ENCODE measurements at places on chromosomes 6 and 20.

- DNase-seq: no peak
These were observed 454.7 kb downstream of the TFAP2B start for GRCh38 chr6:51273228-51273961.

GRCh38 chr6:128572294-128572693 lies 51.9 kb upstream of the PTPRK start:
- no peak for DNase-seq

GRCh38 chr6:158892266-158892665 lies 73.1 kb upstream of the EZR start:
- no peak for DNase-seq

DNA sequence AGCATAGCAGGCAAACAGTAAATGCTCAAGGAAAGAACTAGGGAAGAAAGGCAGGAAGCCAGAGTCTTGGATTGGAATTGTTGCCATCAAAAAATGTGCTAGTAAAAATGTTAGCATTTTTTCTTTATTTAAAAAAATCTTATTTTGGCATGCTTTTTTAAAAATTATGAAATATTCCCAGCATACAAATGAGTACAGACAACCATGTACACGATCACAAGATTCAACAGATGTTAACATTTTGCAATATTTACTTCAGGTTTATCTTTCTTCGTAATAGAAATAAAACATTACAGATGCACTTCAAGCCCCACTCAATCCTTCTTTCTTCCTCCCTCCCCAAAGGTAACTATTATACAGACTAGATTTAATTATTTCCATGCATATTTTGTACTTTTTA lies 27.4 kb upstream of the NOP56 start:
- no peak for DNase-seq

DNA sequence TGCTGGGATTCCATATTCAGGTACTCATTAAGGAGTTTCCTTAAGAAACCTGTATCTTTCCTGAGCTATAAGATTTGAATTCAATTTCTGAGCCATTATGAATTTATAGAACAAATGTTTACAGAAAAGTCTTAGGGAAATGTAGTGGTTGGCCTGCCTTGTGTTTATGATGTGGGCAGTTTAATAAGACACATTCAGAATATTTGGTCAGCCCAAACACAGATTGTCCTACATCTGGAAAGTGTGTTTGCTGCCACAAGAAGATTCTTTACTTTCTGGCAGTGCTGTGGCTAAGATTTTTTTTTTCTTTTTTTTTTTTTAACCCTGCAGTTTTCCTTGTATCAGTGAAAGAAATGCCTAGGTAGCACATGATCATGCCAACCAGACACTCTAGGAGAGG lies 15.2 kb downstream of the TBX18 start:
- DNase-seq: no peak

GRCh38 chr6:165769884-165770283 lies 106.8 kb upstream of the PDE10A start:
- no peak for DNase-seq

- DNase-seq: no peak
These were observed 35.8 kb upstream of the BHLHE23 start for GRCh38 chr20:63042448-63043071.

DNA sequence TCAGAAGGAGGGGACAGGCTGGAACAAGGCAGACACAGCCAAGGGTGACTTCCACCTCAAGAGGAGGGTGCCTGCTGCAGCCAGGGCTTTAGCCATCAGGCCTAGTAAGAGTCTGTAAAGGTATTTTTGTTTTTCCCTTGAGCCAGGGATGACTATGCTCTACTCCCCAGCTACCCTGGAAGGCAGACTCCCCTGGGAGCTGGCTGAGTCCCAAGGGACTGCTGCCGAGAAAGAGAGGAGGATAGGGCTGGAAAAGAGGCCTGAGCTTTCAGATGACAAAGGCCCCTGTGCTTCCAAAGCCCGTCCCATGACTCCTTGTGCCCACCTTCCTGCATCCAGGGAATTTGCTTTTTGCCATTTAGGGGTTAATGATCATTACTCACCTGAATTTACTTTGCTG lies 14.0 kb upstream of the GSTA4 start:
- DNase-seq: no peak

DNA sequence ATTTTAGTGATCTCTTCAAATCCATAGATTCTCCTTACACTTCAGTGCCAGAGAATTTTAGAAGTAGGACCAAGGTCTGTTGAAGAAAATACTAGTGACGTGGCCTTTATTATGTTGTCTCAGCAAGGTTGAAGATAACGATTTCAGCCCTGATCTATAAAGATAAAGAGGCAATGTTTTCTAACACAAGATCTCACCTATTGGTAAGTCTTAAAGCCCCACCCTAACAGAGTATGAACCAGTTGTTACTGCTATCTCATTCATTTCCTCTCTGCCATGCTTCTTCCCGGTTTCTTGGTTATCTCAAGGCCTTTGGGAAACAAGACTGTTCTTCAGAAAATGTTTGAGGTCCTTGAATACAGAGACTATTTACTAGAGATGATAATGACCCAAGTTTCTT lies 53.1 kb downstream of the KIAA0408 start:
- DNase-seq: no peak

GRCh38 chr6:26358511-26358981 lies 6.5 kb upstream of the BTN3A2 start:
- DNase-seq: no peak

GRCh38 chr6:3759646-3760232 lies 8.2 kb upstream of the PXDC1 start:
- DNase-seq: no peak

DNA sequence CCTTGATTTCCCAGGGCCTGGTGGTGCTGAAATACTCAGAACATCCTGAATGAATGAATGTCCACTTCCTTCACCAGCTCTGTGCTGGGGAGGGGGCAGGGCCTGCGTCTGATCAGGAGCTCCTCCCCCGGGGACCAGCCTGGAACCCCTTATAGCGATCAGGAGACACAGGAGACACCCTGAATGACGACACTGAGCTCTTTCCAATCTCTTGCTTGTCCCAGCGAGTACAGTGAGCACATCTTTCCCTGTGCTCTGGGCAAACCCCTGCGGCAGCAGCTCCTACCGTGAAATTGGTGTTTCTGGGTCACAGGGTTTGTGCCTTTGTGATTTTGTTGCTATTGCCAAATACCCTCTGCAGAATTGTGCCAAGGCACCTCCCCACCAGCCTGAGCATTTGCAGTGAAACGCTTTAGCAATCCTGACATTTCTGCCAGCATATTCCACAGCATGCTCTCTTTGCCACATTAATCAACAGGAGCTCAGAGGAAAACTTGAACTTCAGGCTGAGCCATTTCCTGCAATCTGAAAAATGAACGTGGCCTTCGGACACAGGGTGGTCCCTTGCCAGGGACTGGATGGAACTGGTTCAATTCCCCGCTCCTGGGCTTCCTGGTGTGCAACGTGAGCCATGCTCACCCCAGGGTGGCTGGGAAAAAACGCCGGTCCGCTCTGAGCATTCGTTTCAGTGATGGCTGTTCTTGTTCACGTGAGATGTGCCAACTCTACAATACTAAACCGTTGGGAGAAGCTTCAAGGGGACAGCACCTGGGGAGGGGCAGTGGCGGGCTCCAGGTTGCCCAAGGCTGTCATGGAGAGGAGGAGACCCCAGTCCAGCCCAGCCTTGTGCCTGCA lies 23.1 kb upstream of the MRGBP start:
- no peak for DNase-seq

DNA sequence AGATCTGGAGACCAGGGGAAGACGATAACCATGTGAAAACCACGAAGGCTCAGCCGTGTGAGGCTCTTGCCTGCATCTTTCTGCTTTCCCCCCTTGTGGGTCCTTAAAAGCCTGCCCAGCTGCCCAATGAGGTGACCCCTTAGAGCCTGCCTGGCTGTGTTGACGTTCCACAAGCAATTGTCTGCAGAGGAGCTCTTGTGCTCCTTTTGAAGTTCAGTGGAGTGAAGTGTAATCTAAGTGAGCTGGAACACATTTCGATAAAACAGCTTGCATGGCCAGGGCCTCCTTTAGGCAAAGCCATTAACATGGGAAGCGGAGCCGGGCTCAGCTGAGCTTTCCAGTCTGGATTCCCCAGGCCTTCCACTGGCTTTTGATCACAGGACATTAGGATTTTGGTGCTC lies 27.3 kb upstream of the TCP11 start:
- DNase-seq: no peak

- DNase-seq: no peak
These were observed 50.1 kb downstream of the SDHAF4 start for GRCh38 chr6:70616728-70617260.

DNA sequence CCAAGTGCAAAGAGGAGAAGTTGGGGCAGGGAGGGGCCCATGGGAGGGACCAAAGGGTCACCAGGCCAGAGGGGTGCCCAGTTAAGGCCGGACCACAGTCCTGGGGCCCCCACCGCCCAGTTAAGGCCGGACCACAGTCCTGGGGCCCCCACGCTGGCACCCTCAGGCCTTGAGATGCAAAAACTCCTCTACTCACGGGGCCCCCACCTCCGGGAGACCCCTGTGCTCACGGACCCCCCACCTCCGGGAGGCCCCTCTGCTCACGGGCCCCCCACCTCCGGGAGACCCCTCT lies 16.9 kb downstream of the KCNQ2 start:
- DNase-seq: no peak

- DNase-seq: no peak
These were observed 44.2 kb upstream of the NR2E1 start for GRCh38 chr6:108121612-108122011.

- DNase-seq: no peak
These were observed 523 bp downstream of the TMEM30A start for GRCh38 chr6:75283907-75284631.

- no peak for DNase-seq
These were observed 158.4 kb downstream of the ZDHHC14 start for GRCh38 chr6:157539421-157539822.

GRCh38 chr6:90485635-90486277 lies 101.1 kb downstream of the MAP3K7 start:
- DNase-seq: no peak

DNA sequence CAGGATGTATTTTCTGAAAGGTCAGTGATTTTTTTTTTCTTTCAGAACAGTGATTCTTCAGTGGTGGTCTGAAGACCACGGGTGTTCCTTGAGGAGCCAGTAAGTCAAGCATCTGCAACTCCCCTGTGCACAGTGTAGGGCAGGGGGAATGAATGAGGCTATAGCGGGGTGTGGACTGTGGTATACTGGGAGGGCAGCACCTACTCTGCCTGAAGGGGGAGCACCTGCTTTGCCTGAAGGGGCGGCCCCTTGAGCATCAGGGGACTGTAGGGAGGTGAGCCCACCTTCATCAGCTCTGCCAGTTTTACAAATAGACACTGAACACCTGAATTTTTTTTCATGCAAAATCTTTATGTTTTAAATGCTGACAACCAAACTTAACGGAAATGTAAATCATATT lies 77.5 kb upstream of the RIPOR2 start:
- no peak for DNase-seq

DNA sequence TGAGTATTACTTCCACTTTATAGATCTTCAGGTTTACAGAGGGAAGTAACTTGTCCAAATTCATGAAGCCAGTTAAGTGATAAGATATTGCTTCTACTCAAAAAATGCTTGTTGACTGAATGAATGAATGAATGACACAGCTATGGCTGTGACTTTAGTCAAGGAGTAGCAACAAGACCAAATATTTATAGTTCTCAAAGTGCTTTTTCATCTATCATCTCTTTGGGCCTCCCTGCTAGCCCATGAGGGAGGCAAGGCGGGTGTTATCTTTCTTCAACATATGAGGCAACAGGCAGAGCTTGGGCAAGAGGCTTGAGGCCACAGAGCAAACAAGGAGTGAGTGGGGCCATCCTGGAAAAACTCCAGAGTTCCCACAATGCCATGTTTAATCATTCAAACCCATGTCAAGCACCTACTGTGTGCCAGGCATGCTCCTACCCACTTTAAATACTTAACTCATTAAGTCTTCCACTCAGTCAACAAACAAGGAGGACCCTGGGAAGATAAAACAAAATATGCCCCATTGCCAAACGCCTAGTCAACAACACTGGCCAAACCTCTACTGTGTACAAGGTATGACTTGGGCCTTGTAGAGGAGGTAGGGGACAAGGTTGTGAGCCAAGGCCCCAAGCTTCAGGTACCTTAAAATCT lies 15.9 kb downstream of the BCL2L1 start:
- no peak for DNase-seq

DNA sequence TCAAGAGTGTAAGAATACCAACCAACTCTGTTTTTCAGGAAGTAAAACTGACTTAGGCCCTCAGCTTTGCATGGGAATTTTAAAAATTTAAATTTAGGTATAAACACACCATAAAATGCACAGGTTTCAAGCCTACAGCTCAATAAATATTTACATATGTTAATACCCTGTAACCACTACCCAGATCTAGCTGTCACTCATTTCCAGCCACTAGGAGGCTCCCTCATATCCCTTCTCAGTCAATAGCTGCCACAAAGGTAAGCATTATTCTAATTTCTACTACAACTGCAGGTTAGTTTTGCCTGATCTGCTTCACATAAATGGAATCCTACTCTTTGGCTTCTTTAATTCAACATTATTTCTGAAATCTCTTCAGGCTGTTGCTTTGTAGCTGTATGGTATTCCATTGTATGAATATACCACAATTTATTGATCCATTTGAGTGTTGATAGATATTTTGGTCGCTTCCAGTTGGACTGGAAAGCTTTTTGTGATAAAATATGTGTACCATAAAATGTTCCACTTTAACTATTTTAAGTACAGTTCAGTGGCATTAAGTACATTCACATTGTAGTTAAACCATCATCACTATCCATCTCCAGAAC lies 32.5 kb upstream of the MEI4 start:
- no peak for DNase-seq

GRCh38 chr20:61570646-61571195 lies 318.7 kb downstream of the CDH4 start:
- no peak for DNase-seq

DNA sequence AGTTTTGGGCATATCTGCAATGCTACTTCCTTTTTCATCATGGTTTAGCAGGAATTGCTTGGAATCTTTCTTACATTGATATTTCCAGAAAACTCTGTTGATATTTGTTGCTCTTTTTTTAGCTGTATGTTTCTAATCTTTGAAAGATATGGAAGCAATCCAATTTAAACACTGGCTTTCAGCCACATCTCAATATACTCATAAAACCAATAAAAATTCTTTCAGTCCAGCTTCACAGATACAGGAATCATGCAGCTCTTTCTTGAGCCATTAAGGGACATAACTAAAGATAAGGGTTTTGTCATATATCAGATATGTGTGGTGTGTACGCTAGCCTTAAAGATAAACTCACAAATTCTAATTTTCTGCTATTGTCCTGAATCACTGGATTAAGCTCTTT lies 47.4 kb downstream of the PKIB start:
- no peak for DNase-seq

DNA sequence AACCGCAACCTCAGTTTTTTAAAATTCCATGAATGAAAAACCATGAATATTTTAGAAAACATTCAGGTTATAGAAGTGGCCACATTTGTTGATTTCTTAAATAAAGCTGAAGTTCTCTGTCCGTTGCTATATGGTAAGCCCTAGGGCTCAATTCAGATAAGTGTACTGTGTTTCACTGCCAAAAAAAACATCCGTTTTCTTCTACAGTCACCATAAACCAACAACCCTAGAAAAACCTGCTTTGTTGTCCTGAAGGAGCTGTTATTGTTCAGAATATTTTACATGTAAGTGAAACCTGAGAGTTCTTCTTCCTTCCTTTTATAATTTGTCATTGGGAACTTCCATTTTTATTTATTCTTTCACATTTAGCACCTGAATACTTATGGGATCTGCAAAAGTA lies 274.1 kb downstream of the TFAP2A start:
- no peak for DNase-seq

- no peak for DNase-seq
These were observed 45.2 kb downstream of the PPP1R3G start for GRCh38 chr6:5130135-5130866.

- DNase-seq: peak; percentile 51
These were observed 16.1 kb upstream of the SERPINB1 start for GRCh38 chr6:2857580-2858337.

- DNase-seq: no peak
These were observed at the start of gene TBXT for GRCh38 chr6:166167801-166168615. TBXT (minus strand) TSS chr6:166167851; CDS start chr6:166167591, 260 bp downstream.
